ENCODE measurements at places on chromosomes 6 and 20.

GRCh38 chr6:44476849-44477248, 89.3 kb downstream of the CDC5L start:
- DNase-seq, result no peak

- no peak for DNase-seq
Observed at GRCh38 chr20:50346374-50347283, 156.0 kb downstream of the CEBPB start.

DNA sequence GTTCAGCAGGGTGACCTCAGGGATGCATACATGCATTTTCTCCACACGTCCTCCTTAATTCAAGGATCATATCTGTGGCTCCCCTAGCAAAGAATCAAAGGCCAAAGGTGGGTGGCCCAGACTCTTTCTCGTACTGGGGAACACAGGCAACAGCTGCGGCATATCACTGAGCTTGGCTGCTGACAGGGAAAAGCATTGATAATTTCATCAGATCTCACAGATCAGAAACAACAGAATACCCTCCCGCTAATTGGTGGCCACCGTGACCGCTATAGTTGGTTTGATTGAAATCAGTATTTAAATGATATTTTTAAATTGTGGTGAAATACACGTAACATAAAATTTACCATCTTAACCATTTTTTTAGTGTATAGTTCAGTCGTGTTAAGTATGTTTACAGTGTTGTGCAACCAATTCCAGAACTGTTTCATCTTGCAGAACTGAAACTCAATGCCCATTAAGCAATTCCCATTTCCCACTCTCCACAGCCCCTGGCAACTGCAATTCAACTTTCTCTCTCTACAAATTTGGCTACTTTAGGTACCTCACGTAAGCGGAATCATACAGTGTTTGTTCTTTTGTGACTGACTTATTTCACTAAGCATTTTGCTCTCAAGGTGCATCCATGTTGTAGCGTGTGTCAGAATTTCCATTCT, 74.7 kb upstream of the TMEM170B start:
- DNase-seq, result no peak

- no peak for DNase-seq
Observed at GRCh38 chr6:69232496-69232895, 564.3 kb downstream of the LMBRD1 start.

DNA sequence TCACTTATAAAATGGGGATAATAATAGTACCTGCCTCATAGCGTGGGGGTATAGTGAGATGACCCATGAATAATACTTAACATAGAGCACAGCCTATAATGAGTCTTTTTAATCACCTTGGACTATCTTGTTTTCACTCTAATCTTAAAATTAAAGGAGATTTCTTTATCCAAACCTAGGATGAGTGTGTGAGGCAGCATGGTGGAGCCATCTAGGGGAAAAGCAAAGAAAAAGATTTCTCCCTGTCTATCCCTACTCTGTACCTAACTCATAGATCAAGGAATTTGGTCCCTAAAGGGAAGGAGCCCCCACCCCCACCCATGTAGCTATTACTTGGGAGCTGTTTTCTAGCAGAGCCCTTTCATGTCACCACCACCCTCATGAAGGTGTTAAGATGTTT, 45.2 kb upstream of the PAK5 start:
- DNase-seq, result no peak

DNA sequence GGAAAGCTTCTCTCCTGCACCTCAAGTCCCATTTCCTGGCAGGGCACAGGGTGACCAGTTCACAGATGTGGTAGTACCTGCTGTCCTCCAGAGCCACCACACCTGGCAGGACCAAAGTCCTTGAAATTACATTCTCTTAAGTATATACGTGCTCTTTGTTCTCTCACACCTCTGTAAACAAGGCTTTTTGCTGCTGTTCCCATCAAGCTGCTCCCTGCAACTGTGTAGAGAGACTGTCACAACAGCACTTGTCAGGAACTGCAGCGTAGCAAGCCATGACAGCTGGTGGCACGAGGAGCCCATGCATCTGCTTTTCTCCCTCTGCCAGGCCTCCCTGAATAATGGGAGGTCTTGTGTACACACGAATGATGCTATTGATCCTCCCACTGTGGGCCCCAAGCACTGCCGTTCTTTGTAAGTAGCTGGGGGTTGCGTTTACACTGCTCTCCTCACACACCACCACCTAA, 431.8 kb downstream of the CD83 start:
- DNase-seq, result no peak

GRCh38 chr6:47372318-47372717, 62.6 kb upstream of the TNFRSF21 start:
- DNase-seq, result no peak

DNA sequence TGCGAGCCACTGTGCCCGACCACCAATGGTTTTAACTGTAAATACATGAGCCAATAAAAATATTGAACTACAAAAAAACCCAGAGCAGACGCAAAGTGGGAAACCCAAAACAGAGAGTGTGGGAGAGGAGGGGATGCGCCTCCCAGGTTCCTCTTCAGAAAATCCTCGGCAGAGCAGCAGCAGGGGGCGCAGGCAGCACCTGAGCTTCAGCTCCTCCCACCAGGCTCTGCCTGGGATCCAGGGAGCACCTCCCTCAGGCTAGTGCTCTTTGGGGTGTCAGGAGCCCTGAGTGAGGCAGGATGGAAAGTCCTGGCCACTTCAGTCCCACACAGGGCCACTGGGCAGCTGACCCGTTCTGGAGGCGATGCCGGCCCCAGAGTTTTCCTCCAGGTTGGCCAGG, 536.9 kb upstream of the CDH4 start:
- DNase-seq, result no peak

- DNase-seq, result no peak
Observed at GRCh38 chr6:162683135-162683534, 44.4 kb downstream of the PRKN start.

DNA sequence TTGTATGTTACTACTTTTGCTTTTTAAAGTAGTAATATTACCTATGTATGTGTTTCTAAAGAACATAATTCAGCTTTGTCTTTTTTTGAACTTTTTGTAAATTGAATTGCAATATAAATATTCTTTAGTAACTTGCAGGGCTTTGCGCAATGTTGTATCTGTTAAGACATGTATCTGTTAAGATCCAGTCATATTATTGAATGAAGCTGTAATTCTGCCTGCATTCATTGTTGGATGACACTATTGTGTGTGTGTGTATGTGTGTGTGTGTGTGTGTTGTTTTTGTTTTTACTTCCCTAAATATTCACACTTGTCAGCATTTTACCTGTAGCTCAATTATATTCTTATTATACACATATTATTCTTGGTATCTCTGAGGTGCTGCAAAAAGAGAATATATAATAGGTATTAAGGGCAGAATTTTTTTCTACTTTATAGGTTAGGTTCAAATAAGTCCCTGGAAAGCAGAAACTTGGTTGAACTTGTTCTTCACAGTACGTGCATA, 164.0 kb downstream of the MEI4 start:
- no peak for DNase-seq

DNA sequence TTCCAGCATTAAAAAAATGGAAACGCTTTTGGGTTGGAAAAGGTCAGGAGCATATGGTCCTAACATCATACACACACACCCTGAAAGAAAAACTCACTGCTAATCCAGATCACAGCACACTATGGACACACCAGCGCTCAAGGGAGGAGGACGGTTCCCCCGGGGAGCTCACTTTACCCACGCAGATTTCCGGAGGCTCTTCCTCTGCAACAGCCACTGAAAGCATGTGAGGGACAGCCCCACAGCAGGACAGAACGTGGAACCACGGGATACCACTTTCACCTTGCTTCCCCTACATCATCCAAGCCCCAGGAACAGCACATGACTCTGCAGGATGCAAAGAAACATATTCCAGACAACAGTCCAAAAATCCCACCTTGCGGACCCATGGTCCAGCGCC, 13.2 kb downstream of the SNHG17 start:
- DNase-seq, result no peak

- DNase-seq, result no peak
Observed at GRCh38 chr6:130118236-130118635, 99.9 kb downstream of the L3MBTL3 start.

DNA sequence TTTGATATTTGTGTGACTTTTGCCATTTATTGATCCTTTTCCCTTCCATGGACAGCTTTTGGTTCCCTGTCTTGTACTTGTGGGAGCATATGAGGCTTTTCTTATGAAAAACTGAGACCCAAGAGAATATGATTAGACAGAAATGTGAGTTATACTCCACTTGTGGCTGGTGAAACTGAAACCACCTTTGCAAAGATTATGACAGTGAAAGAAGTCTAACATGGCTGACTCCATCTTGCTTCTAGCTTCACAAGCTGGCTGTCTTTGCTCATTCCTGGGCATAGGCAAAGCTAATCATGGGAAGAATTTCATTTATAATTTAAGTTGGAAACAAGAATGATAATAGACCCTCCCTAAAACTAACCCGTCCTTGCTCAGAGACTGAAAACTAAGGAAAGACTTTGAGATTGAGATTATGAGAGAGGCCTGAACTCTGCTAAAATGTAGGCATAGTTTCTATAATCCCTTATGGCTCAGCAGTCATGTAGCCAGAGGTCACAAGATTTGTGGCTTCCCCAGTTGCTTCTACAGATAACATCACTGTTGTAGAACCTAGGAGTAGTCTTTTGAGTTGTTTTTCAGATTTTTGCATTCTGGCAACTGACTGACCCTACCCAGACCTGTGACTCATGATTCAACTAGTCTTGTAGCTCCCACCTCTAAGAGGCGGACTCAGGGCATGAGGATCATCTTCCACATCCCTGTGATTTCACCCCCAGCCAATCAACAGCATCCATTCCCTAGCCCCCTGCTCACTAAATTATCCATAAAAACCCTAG, 50.9 kb upstream of the CD2AP start:
- DNase-seq, result no peak

- no peak for DNase-seq
Observed at GRCh38 chr6:166245148-166245547, 63.0 kb downstream of the PRR18 start.

GRCh38 chr6:4916954-4917561, 86.8 kb downstream of the RPP40 start:
- no peak for DNase-seq

DNA sequence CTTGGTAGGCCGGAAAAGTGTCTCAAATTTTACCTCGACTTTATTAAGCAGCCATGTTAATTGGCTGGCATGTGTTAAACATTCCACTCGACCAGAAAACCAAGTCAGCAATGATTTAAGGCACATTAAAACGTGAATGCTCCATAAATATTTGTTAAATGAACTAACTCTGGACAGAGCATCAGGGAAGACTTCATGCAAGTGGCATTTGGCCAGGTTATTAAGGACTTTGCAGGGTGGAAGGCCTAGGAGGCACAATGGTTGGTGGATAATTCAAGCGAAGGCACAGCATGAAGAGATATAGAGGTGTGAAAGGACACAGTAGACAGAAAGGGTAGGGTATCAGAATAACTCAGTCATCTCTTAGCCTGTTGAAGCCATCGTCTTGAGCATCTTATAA, 23.0 kb downstream of the ELOVL5 start:
- no peak for DNase-seq

DNA sequence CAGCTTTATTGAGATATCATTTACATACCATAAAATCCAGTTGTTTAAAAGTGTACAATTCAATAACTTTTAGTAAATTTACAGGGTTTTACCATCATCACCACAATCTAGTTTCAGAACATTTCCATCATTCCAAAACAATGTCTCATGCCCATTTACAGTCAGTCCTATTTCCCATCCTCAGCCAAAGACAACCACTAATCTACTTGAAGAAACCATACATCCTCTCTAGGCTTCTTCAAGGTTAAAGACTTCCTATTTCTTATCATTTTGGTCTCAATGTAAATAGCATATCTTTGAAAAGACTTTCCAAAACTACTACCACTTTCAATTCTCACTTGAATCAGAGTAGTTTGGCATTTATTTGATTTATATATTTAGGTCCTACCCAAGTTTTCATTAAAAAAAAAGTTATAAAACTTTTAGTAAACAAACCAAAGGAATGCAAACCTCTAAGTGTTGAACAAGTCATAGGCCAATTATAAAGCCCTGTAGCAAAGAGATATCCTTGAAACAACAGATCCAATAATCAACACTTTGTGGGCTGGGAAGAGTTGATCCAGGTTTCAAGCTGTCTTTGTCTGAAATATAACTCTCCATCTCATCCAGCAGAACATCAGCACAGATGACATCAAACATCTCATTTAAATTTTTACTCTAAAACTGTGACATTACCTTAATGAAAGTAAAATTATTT, 211.3 kb upstream of the RUNX2 start:
- peak; percentile 14 for DNase-seq

DNA sequence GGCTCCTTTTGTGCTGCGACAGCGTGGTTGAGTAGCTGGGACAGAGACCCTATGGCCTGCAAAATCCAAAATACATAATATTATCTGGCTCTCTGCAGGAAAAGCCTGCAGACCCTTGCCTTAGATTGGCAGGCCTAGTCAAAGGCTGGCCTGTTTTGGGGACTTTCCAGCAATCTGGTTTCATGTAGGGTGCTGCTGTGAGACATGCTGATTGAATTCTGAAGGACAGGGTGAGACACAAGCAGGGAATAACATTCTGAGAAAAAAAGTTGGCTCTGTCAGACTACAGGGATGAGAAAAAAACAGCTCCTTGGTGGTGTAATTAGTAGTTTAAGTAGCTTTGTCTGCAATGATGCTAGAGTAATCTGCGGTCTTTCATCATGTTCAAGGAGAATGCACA, 402.7 kb upstream of the AGPAT4 start:
- DNase-seq, result no peak
